ENCODE measurements at places on chromosomes 13 and 19.

DNA sequence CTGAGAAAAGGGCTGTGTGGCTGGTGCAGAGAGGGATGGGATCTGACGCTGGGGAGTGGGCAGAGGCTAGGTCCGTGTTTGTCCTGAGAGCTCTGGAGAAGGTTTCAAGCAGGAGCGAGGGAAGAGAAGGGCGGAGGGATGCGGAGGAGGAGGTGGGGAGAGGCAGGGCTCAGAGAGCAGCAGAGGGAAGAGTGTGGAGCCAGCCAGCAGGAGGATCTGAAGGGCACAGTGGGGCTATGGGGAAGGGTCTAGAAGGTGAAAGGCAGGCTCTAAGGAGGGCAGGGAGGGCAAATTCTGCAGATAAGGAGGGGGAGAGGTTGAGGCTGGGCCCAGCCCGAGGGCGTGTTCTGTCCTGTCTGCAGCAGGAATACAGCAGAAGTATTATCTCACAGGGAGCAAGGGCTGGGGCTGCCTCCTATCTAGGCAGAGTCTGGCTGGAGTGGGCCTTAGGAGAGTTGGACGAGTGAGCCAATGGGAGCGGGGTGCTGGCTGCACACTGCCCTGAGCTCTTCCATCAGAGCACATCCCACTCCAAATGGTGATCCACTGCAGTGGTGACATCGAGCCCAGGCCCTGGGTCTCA is 6.1 kb downstream of the AP2A1 start:
- no peak for DNase-seq

DNA sequence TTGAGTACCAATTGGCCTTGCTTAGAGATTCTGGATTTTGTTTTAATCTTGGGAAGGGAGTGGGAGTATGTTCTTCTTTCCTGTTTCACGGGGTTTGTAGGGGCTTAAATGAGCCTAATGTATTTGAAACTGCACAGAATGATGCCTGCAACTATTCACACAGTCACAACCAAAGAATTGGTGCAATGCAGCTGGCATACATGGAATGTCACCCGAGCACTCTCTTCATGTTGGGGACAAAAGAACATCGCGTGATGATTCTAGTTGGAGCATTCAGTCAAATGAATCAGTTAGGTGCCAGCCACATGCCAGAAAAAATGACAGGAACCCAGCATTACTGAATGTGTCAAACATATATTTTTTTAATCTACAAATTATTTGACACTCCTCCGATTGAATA is 22.1 kb downstream of the STARD13 start:
- DNase-seq: no peak

DNA sequence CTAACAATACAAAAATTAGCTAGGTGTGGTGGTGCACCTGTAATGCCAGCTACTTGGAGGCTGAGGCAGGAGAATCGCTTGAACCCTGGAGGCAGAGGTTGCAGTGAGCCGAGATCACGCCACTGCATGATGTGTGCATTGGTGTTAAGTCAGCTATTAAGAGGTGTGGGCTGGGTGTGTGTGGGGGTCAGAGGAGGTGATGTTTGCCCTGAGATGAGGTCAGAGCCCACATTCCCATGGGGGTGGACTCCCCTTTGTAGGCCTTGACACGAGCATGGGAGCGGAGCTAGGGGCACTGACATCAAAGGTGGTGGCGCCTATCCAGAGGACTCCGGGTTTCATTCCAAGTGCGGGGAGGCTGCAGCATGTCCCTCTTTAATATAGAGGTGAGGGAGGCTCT is 34.6 kb upstream of the LDLR start:
- DNase-seq: no peak

GRCh38 chr13:110716247-110716515 is 2.7 kb downstream of the ING1 start:
- DNase-seq: peak; percentile 95

GRCh38 chr13:26864576-26864975 is 104.0 kb upstream of the GPR12 start:
- DNase-seq: no peak

DNA sequence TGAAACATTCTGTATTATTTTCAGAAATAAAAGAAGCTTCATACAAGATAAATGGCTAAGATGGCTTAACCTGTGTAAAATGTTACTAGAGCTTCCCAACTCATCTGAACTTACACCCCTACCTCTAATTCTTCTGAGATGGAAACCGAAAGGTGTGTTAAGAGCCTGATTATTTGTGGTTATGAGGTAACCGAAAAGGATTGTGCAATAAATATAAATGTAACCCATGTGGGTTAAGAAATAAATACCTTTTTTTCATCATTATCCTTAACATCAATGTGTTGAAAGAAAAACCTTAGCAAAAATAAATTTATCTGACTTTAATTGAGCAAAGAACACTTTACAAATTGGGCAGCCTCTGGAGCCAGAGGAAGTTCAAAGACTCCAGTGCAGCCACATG is 961.8 kb upstream of the SPRY2 start:
- no peak for DNase-seq

DNA sequence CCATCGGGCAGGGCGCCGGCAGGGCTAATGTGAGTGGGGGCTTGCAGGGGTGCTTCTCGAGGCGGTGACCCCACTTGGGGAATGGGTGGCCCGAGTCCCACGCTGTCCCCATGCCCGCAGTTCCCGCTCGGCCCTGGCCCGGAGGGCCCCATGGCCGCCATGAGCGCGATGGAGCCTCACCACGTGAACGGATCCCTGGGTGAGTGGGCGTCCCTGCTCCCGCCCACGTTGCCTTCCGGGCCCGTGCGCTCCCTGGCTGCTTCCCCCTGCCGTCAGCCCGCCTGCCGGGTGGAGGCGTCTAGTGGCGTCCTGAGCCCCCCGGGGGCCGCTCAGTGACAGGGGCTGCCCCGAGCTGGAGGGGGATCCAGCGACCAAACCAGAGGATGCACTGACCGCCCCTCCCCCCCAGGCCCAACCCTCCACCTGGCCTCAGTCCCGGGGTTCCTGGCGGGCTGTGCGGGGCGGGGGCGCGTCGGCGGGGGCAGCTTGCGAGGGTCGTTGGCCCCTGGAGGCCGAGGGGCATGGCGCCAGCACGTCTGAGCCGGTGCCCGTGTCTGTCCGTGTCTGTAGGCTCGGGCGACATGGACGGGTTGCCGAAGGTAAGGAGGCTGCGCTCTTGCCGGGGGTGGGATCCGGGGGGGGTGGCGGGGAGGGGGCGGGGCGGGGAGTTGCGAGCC is 4.8 kb downstream of the ISYNA1 start:
- no peak for DNase-seq

GRCh38 chr19:17404015-17404414 is 1.4 kb downstream of the BST2 start:
- DNase-seq: no peak

DNA sequence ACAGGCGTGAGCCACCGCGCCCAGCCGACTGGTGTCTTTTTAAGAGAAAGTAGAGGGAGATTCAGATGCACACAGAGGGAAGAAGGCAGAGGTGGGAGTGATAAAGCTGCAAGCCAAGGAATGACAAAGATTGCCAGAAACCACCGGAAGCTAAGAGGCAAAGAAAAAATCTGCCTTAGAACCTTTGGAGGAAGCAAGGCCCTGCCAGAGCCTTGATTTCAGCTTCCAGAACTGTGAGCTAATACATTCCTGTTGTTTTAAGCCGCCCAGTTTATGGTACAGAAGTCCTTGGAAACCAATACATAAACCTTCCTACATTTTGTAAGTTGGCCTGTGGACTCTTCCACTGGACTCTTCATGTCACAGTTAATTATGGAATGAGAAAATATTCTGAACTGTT is 71.7 kb upstream of the SOX21 start:
- no peak for DNase-seq

- DNase-seq: no peak
Measured at GRCh38 chr13:110391273-110391672, 84.2 kb downstream of the COL4A2 start.

DNA sequence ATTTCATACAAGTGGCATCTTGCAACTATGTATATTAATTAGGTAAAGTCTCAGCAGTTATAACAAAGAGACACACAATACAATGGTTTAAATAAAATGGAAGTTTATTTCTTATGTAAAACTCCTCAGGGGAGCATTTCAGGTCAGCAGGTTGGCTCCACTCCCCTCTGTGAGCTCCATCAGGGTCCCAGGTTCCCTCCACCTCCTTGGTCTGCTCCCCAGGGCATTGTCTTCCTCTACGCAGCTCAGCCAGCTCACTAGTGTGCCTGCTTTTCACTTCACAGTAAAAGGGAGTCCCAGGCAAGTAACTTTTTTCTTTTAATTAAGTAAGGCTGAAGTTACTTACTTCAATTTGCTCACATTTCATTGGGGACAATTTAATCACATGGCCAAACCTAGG is 135.3 kb upstream of the FNDC3A start:
- DNase-seq: no peak

GRCh38 chr19:35692010-35692409 is 12.3 kb upstream of the ZBTB32 start:
- no peak for DNase-seq

GRCh38 chr13:90806892-90807291 is 540.6 kb upstream of the MIR17HG start:
- DNase-seq: no peak

GRCh38 chr19:43552616-43553015 is 19.6 kb downstream of the ZNF575 start:
- DNase-seq: no peak

DNA sequence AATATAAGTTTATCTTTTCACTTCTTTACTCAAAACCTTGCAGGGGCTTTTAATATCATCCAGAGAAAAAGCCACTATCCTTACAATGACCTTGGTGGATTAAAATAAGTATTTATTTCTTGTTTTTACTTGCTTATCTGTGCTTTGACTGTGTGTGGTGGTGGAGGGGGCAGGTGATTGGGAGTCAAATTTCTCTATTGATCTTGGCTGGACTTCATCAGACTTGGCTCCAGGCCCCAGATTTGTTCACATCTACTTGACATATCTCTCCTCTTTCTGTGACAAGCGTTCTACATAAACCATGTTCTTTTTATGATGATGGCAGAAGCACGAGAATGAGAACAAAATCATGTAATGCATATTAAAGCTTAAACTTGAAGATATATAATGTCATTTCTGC is 670.8 kb downstream of the PCDH17 start:
- DNase-seq: no peak

DNA sequence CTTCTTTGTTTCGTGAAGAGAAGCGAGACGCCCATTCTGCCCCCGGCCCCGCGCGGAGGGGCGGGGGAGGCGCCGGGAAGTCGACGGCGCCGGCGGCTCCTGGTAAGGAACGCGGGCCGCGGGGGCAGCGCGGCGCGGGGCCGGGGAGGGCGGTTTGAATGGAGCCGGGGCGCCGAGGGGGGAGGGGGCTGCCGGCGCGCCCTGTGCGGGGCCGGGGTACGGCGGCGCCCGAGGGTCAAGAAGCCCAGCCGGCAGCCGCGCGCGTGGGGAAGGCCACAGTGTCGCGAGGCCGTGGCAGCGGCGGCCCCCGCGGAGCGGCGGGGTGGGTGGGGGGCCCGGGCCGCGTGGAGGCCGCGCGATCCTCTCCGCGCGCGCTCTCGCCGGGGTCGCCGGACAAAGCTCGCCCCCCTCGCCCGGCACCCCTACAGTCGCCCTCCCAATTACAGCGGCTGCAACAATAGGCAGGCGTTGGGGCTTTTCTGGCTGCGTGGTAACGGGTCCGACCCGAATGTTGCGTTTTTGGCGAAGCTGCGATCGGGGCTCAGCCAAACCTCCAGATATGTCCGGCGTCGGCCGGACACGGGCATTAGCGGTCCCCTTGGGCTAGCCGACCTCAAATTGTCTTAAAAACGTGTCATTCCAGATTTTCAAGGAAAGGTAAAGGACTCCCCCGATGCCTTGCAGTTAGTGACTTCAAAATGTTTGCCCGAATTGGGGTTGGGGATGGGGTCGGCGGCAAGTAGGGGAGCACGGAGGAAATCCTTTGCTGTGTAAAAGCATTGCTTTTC is 437 bp downstream of the SMARCA4 start:
- no peak for DNase-seq

- DNase-seq: no peak
Measured at GRCh38 chr19:3403489-3404323, 37.3 kb downstream of the NFIC start.

- no peak for DNase-seq
Measured at GRCh38 chr19:16376241-16376640, 51.6 kb downstream of the KLF2 start.

DNA sequence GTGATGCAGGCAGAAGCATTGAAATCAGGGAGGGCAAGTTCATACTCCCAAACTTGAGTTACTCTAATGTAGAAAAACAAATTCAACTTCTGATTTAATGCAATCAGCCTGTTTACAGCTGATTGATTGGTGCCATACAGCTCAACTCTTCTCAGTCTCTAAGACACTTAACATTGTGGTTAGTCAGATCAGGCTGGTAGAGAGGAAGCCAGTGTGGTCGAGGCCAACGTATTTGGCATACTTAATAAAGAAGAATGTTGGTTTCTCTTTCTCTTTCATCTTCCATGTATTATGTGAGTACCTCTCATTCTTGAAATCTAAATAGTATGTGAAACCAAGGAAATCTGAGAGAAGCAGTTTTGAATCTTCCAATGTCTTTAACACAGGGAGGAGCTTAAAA is 255.0 kb upstream of the SLITRK1 start:
- no peak for DNase-seq

- no peak for DNase-seq
Measured at GRCh38 chr19:31461814-31462539, 112.7 kb upstream of the TSHZ3 start.

GRCh38 chr13:32330441-32330840 is 15.1 kb downstream of the BRCA2 start:
- DNase-seq: no peak

DNA sequence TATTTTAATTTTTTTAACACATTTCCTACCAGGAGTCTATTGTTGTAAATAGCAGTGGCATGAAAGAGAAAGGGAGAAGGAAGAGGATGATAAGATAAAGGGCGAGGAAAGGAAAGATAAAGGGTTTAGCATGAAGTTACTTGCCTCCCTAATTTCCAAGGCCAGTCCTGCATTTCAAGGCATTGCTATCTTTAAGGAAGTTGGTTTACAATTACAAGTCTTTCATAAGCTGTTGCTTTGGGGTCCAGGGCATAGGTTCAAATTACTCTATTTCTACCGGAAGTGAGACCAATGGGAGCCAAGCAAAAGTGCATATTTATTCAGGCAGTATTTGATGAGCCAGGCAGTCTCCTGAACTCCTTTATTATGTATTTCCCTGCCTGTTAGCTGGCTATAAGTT is 27.7 kb upstream of the UBL3 start:
- DNase-seq: no peak

DNA sequence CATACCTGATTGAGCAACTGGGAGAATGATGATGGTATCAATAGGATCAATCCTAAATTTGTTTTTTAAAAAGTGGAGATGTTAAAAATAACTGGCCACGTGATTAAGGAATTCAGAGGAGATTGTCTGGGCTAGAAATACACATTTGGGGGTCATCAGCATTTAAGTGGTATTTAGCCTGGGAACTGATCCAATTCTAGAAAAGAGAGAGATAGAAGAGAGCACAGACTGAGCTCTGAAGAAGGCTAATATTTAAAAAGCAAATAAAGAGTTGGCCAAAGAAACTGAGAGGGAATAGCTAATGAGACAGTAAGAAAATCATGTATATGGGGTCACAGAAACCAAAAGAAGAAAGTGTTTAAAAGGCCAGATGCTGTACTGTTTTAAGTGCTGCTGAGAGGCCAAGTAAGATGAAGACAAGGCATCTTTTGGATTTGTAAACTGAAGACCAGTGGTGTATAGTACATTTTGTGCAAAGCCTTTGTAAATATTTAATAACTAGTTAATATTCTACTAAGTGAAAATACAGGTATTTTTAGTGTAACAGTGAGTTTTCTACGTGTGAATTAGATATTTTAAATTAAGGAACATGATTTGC is 40.2 kb downstream of the UBL3 start:
- no peak for DNase-seq

GRCh38 chr13:99545979-99546378 is 44.7 kb downstream of the TM9SF2 start:
- DNase-seq: no peak
